ENCODE measurements at places on chromosomes 16 and 17.

DNA sequence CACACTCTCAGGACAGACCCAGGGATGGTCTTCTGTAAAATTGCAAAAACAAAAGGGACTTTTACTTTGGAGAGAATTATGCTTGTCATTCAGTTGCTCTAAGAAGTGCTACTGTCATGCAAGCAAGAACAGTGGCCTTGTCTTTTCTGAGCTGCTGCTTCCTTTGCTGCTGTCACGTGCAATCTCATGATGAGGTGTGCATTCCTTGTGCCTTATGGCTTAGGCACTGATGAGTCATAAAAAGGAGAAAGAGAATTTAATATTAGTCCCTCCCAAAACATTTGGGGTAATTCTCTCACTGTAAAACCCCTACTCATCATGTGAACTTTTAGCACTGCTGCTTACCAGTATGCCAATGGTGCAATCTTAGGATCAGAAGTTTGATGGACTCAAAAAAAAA, 2051.3 kb downstream of the TP53TG3F start:
- DNase-seq = no peak

GRCh38 chr17:50190603-50191358, 10.7 kb downstream of the COL1A1 start:
- no peak for DNase-seq

DNA sequence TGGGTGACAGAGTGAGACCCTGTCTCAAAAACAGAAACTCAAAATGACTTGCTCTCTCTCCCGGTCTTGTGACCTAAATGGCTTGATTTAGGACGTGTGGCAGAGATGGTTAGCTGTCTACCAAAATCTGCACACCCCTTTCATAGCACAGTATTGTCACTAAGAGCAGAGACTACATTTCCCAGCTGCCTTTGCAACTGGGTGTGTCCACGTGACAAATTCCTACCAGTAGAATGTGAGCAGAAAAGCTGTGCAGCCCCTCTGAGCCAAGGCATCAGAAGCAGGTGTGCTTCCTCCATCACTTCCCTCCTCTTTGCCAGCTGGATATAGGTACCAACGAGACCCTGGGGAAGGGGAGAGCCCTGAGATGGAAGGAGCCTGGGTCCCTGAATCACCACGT, 25.5 kb downstream of the GPR142 start:
- DNase-seq = no peak

- DNase-seq = no peak
Observed at GRCh38 chr16:83472776-83473501, 334.8 kb upstream of the HSBP1 start.

- no peak for DNase-seq
Observed at GRCh38 chr17:76789235-76789788, 51.4 kb downstream of the MFSD11 start.

DNA sequence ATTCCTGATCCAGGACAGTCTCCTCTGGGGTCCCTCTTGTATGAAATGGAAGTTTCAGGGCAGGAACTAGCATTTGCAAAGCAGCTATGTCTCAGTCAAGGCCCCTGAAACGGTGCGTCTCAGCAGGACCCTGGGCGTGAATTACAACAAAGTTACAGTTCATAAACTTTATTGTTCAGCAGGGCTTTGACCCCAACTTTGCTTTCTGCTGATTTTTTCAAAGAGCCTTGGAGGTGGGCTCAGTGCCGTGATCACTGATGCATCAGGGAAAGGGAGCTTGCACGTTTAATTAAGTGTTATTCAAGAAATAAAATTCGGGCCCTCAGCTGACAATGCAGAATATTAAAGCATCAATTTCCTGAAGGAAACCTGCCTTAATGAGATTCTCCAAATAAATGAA, 260.1 kb upstream of the C16orf82 start:
- no peak for DNase-seq

- DNase-seq = no peak
Observed at GRCh38 chr16:75862098-75862386, 135.8 kb upstream of the CPHXL start.

DNA sequence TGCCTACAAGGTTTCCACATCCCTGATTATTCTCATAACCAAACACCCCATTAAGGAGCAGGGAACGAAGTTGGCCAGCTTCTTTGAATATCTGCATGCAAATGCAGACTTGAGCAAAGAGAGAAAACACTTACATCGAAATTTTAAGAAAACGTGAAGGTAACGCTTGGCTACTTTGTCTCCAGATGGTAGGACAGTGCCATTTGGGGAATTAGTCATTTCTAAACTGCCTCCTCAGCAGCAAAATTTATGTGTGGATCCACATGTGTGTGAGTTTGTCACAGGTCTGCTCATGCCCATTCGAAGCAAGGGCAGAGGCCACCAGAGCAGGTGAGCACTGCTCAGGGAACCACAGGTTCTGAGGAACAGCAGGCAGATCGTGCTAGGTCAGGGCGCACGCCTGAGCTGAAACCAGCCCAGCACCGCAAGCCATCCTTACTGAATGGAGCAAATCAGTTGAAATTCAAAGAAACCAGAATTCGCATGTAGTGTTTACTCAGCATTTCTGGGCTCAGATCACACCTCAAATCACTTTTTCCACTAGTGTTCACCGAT, 80.1 kb downstream of the SOCS1 start:
- DNase-seq = no peak

DNA sequence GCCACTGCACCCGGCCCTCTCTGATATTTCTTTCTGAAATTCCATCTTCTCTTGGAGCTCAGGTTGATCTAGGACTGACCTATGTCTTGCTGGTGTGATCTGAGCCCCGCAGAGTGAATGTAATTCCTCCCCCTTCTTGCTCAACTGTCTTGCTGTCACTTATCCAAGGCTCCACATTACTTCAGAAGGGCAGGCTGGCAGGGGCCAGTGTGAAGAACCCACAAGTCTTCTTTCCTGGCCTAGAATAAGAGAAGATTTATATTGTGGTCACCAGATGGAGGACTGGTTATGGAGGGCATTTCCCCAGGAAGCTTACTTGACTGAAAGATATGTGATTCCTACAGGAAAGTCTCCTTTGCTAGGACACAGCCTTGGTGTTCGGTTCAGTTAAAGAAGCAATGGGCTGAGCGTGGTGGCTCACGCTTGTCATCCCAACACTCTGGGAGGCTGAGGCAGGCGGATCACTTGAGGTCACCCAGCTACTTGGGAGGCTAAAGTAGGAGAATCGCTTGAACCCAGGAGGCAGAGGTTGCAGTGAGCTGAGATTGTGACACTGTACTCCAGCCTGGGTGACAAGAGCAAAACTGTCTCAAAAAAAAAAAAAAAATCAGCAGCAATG, 13.4 kb downstream of the ITGAL start:
- no peak for DNase-seq

DNA sequence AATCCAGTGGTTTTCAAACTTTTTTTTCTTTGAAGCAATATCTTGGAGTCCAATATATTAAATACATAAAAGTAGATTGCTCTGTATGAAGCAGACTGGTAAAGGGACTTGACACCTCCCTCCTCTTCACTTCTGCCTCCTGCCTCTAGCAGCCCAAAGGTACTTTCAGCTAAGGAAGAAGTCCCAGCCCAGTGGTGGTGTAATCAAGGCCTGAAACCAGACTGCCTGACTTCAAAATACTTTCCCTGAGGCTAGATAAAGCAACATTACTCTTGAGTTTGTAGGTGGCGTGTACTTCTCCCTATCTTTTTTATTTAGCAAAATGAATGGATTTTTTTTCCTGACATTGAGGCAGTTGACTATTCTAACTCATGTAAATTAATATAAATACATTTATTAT, 122.4 kb upstream of the TMEM97 start:
- DNase-seq = no peak

DNA sequence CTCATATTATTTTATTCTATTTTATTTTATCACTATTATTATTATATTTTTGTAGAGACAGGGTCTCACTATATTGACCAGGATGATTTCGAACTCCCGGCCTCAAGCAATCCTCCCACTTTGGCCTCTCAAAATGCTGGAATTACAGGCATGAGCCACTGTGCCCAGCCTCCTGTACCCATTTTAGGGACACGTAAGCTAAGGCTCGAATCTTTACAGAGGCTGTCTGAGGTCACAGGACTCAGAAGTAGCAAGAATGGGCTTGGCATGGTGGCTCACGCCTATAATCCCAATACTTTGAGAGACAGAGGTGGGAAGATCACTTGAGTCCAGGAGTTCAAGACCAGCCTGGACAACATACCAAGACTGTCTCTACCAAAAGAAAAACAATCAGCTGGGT, 12.7 kb upstream of the ABAT start:
- no peak for DNase-seq

- DNase-seq = no peak
Observed at GRCh38 chr16:88373927-88374492, 8.7 kb upstream of the ZNF469 start.

DNA sequence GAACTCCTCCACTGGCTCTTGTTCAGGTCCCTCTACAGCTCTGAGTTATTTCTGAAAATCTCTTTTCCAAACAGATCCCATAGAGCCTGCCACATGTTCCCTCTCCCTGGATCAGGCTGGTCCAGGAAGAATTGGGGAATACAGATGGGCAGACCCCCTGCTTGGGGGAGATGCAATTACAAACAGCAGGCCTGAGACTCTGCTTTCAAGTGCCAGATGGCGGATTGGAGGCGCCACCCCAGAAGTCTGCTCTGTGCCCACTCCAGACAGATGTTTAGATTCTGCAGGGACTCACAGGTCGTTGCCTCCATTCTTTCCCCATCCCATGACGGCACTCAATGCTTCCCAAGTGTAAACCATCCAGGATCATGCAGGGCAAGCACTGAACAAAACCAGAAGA, 316.6 kb downstream of the SLC39A11 start:
- no peak for DNase-seq

DNA sequence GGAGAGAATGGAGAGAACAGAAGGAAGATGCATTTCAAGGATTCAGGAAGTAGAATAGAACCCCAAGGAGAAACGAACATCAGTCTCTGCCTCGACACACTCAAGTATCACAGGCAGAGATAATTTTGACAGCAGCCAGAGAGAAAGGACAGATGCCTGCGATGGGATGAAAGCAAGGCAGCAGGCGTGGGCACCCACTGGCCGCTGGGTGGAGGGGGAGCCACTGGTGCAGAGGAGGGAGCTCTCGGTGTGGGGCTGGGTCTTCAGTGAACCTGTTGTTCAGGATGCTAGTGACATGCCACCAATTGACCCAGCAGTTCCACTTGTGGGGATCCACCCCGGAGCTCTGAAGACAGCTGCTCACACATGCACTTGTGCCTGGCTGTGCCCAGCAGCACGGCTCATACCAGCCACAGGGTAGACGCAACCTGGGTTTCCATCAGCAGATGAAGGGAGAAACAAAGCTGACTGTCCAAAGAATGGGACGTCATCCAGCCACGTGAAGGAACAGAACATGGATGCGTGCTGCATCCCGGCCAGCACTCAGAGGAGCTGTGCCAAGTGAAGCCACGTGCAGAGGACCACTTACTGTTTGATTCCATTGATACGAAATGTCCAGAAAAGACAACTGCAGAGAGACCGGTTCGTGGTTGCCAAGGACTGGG, 127.0 kb downstream of the BANP start:
- DNase-seq = no peak

DNA sequence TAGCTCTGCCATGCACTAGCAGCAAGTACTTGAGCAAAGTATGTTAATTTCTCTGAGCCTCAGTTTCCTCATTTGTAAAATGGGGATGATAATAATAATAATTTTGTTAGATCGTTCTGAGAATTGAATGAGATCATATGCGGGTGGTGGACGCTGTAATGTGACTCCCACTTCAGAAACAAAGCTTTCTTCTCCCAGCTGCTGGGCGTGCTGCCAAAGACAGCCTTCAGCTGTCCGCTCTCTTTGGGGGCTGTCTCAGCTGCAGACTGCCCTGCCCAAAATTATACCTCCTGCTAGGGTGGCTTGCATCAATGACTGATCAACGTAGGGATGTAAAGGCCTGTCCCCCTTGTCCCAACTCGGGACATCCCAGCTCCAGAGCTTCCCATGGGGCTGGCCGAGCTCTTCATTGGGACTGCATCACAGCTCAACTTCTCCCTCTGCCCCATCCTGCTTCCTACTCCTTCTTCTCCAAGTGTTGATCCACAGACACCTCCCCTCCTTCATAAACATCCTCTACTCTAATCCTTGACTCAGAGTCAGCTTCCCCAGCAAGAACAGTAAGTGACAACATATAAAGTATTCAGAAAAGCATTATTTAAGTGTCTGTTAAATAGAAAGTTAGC, 30.7 kb upstream of the CDH5 start:
- DNase-seq = no peak

GRCh38 chr17:76379646-76380376, 4.6 kb upstream of the SPHK1 start:
- no peak for DNase-seq

GRCh38 chr16:72091217-72091616, 2.2 kb downstream of the TXNL4B start:
- DNase-seq = no peak

- no peak for DNase-seq
Observed at GRCh38 chr17:32928586-32929535, 908 bp downstream of the TMEM98 start.

- no peak for DNase-seq
Observed at GRCh38 chr16:89693931-89694783, 7.3 kb downstream of the SPATA2L start.

GRCh38 chr16:9008601-9009260, 45.0 kb upstream of the USP7 start:
- no peak for DNase-seq

GRCh38 chr17:50426814-50427787, 1.1 kb downstream of the ACSF2 start:
- no peak for DNase-seq

GRCh38 chr17:34178092-34178491, 77.0 kb upstream of the CCL2 start:
- no peak for DNase-seq

DNA sequence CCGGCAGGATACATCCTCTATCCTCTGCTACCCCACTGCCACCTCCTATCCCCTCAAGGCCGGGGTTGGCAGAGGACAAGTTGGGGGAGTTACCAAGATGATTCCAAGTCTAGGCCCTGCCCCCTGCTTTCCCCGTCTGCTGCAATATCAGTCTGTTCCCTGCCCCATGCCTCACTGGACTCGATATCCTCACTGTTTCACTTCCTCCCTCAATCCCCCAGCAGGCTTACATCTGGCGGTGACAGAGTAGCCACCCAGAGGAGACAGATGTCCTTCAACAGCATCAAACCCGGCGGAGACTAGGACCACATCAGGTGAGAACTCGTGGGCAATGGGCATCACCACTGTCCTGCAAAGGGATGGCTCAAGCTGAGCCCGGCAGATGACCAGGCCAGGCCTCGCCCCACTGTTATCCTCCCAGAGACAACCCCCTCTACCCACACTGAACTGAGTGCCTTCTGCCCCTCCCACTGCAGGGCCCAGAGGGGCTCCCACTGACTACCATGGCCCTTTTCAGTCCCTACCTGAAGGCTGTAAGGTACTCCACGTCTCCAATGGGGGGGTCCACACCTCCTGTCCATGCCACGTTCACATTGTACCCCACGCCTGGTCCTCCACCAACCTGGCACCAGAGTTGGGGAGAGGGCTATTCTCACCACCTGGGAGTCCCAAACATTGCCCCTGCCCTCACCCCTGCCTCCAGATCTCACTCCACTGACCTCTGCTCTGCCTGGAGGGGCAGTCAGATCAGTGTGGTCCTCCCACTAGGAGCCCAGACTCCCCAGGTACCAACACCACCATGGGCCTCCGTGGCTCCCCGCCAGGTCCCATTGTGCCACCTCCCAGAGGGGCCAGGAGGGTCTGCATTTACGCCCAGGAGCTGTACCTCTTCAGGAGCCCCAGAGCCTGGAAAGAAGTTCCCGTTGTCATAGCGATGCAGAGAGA, 9.6 kb downstream of the G6PC3 start:
- no peak for DNase-seq

- no peak for DNase-seq
Observed at GRCh38 chr16:85649411-85650134, 36.5 kb downstream of the GSE1 start.

GRCh38 chr17:67509390-67510287, 132.6 kb downstream of the PITPNC1 start:
- no peak for DNase-seq

GRCh38 chr16:24745791-24746190, 16.3 kb downstream of the TNRC6A start:
- DNase-seq = no peak

All from mesenteric fat pad (tissue), 1 donor.